Right cardiac atrium (tissue), 5 donors: ENCODE measurements at places on chromosomes 3 and 15.

DNA sequence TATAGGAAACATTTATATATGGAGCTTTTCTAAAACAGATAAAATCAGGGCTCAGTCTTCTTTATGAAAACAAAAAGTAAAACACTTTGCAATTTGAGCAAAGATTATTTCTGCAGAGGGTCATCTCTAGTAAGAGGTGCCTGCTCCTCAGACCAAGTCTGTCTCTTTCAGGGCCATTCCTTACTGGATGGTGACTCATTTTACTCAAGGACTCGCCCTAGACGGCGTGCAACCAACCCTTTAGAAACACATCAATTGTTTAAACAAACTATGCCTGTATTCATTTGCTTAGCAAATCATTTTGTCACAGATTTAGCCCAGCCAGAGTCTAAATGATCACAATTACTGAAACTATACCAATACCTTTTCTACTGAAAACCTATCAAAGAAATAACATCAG, 242.8 kb upstream of the ICE2 start:
- no peak for DNase-seq

- no peak for DNase-seq
Measured at GRCh38 chr15:75369897-75370581, 1.6 kb upstream of the MAN2C1 start.

DNA sequence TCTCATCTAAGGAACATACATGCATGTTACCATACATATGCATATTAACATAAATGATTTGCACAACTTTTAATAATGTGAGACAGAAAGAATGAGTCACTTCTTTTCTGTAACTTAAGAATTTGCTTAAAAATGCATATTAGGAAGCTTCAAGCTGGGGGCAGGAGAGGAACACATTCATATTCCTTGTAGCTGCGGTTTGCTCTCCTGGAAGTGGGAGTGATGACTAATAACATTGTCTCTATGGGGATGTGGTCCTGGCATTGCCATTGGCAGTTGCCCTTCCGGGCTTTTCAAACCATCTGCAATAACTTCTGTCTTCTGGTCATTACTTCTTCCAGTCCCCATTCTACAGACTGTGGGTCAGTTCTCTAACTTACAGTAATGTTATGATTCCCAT, 15.6 kb downstream of the CHST2 start:
- DNase-seq, result no peak

- no peak for DNase-seq
Measured at GRCh38 chr15:27361438-27361837, 390.5 kb downstream of the GABRG3 start.

- DNase-seq, result no peak
Measured at GRCh38 chr3:169759256-169759655, 5.6 kb downstream of the TERC start.

DNA sequence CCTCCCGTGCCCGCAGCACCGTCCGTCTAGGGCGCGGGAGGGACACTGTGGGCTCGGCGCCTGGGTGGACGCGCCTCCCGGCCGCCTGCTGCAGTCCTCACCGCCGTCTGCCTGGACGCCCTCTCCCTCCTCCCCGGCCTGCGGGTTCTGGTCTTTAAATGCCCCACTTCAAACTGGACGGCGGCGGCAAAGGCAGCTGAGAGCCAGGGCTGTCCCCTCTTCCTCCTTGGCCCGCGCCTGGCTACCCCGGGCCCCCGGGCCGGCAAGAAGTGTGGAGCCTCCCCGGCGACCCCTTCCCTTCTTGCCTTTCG, 426 bp downstream of the CBLB start:
- DNase-seq, result peak; percentile 86

DNA sequence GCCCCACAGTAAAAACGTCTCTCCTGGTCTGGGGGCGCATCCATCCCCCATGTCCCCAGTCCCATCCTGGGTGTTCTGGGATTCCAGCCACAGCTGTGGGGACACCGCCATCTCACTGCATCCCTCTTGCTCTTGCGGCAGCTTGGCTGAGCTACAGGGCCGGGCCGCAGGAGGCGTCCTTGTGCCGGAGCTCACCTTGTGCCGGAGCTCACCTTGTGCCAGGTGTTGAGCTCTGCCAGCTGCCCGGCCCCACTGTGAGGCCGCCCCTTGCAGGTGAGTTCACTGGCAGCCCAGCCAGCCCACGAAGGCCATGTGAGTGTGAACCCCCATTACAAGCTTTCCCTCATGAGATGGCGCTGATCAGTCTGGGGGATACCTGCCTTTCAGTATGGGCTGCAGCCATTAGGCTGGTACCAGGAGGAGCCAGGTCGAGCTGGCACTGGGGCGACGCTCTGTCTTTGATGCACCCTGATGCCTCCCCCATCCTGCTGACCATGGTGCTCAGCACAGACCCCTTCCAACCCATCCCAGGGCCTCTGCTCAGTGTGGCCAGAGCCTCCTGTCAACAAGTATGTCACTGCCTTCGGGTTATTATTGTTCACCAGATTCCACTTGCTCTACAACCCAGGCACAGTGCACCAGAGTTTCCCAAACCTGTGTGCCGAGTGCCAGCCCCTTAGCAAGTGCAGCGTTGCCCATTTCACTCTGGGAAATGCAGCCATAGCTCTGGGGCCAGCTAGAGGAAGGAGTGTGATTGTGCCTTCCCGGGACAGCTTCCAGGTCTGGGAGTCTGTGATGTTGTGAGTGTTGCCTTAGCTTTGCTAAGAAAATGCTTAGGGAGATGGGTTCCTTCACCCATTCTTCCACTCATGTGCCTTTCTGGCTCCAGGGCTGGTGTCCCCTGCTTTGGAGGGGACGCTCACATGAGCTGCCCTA, 105.7 kb downstream of the APBA2 start:
- DNase-seq, result no peak
